Ovary (tissue), 10 donors: ENCODE measurements at places on chromosomes 6 and 20. TPM values are rescaled to one million over a fixed set of nuclear protein-coding genes. Genes with fewer than 3 reads are reported as not detected.

Gene FILIP1
- 4.7 TPM for total RNA-seq

Gene PSORS1C1
- 2.1 TPM for total RNA-seq

Gene CDH4
- total RNA-seq = 0.46 TPM

Gene TFAP2C
- 7.7 TPM for total RNA-seq

Gene OR14J1
- total RNA-seq = not detected

Gene RAB44
- total RNA-seq = 0.15 TPM

Gene NEU1
- total RNA-seq = 26.6 TPM

Gene OPN5
- not detected for total RNA-seq

Gene GNAS-AS1
- total RNA-seq = not detected

Gene C6orf58
- total RNA-seq = 0.74 TPM

- DNase-seq = no peak
- no peaks in the 10 kb centered on the region for H3K36me3 ChIP-seq
- H3K27me3 ChIP-seq = no peaks in the 10 kb centered on the region
- peaks cover 1% of the 10 kb centered on the region for H3K4me1 ChIP-seq
- peak overlapping the region; percentile 93 for H3K4me3 ChIP-seq
These were observed 1.0 kb upstream of the APMAP start for GRCh38 chr20:24993337-24994185.

DNA sequence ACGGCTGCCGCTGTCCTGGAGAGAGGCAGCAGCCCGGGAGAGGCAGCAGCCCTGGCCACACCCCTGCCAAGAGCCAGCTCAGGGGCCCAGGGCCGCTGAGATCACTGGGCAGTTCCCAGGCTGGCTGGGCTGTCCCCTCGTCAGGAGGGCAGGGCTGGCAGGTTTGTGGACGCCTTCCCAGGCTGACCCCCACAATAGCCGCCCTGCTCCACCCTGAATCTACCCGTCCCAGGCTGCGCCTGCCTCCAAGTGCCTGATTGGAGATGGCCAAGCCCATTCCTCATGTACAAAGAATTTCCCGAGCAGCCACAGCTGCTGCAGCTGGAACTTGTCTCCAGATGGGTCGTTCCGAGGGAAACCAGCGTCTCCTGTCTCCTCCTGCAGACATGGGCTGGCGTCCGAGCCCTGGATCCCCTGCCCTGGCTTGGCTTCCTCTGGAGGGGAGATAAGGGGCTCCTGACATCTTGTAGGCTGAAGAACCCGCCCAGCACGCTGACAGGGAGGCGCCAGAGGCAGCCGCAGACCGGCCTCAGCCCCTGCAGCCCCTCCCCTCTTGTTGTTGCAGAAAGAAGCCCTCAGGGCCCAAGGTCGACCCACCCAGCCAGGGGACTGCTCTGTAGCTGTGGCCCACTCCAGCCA lies 9.4 kb upstream of the GATA5 start:
- peaks cover 15% of the 10 kb centered on the region for H3K4me1 ChIP-seq
- no peak overlapping the region for H3K27ac ChIP-seq
- no peaks in the 10 kb centered on the region for H3K27me3 ChIP-seq
- H3K4me3 ChIP-seq = no peak overlapping the region
- peak; percentile 73 for DNase-seq

GRCh38 chr20:52103913-52104545 lies 87.5 kb downstream of the ZFP64 start:
- no peaks in the 10 kb centered on the region for H3K36me3 ChIP-seq
- H3K4me1 ChIP-seq = peaks cover 8% of the 10 kb centered on the region
- H3K4me3 ChIP-seq = no peak overlapping the region
- peaks cover 4% of the 10 kb centered on the region for H3K27me3 ChIP-seq

DNA sequence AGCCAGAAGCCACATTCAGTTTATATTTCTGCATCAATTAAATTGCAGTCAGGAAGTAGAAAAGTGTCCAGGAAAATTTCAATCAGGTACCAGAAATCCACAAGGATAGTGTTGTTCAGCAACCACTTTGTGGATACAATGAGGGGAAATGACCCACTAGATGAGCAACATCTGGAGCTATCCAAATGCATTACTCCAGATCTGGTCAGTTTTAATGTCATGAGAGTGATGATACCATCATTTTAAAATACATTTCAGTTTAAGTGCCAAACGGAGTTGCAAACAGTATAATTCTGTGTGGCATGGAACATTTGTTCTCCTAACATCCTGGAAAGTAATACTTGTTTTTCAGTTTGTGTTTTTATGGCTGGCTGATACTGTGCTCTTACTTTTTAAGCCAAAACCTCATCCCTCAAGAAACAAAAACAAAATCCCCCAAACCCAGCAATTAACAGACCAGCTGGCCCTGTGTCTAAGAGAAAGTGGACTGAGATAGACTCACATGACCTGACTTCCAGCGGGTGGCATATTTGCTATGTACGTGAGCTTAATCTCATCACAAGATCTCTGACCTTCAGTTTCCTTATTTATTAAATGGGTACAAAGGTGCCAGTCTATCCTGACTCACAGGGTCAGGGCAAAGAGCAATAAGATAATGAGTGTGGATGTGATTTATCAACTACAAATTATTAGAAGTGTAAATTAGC lies 58.8 kb upstream of the CNKSR3 start:
- no peak overlapping the region for H3K4me3 ChIP-seq
- H3K4me1 ChIP-seq = peaks cover 1% of the 10 kb centered on the region
- H3K27ac ChIP-seq = no peak overlapping the region
- no peaks in the 10 kb centered on the region for H3K27me3 ChIP-seq
- H3K36me3 ChIP-seq = no peaks in the 10 kb centered on the region

DNA sequence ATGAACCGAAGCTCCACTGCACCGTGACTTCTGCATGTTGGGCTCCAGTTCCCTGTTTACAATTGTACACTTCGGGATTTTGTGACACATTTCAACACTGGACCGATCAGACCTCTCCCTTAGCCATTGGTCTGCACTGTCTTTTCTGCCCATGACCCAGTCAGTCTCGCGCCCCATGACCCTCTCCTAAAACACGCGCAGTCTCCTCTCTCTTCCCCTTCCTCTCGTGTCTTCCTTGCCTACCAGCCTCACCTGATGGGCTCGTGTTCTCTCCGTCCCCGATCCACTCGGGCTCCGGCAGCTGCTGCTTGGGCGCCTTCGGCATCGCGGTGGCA lies 535 bp upstream of the ABCF1 start:
- peak overlapping the region; percentile 75 for H3K4me3 ChIP-seq
- H3K4me1 ChIP-seq = peaks cover 11% of the 10 kb centered on the region
- no peaks in the 10 kb centered on the region for H3K27me3 ChIP-seq
- H3K36me3 ChIP-seq = no peaks in the 10 kb centered on the region
- no peak for DNase-seq
- peak overlapping the region; percentile 56 for H3K27ac ChIP-seq

- peaks cover 5% of the 10 kb centered on the region for H3K4me1 ChIP-seq
- H3K4me3 ChIP-seq = no peak overlapping the region
- H3K27me3 ChIP-seq = no peaks in the 10 kb centered on the region
- no peak for DNase-seq
- no peak overlapping the region for H3K27ac ChIP-seq
These were observed 501.0 kb upstream of the MAP3K7 start for GRCh38 chr6:91087908-91088307.

- no peak for DNase-seq
- H3K4me1 ChIP-seq = no peaks in the 10 kb centered on the region
- H3K27me3 ChIP-seq = no peaks in the 10 kb centered on the region
- H3K36me3 ChIP-seq = no peaks in the 10 kb centered on the region
- H3K4me3 ChIP-seq = no peak overlapping the region
These were observed 124.8 kb downstream of the INSM1 start for GRCh38 chr20:20492521-20493332.

DNA sequence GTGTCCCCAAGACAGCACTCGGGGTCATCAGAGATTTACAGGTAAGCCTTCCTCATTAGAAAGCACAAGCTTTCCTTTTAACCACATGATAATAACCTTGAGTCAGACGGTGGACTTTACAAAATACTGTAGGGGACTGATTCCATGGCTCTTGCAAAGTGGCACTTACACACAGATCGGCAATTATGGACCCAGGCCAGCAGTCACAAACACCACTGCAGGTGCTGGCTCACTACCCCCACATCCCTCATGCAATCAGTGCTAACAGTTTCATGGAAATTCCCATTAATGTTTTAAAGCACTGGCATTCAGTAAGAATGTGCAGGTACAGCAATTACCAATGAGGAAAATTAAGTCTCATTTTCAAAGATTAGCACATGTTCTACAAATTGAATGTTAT lies 516.5 kb downstream of the PRKN start:
- H3K4me3 ChIP-seq = no peak overlapping the region
- no peaks in the 10 kb centered on the region for H3K4me1 ChIP-seq

- no peaks in the 10 kb centered on the region for H3K27me3 ChIP-seq
- no peaks in the 10 kb centered on the region for H3K36me3 ChIP-seq
- no peak for DNase-seq
- H3K4me3 ChIP-seq = no peak overlapping the region
These were observed 63.9 kb upstream of the MCHR2 start for GRCh38 chr6:100057941-100058340.

GRCh38 chr6:150514806-150515380 lies 84.8 kb upstream of the PLEKHG1 start:
- H3K27ac ChIP-seq = no peak overlapping the region
- no peaks in the 10 kb centered on the region for H3K4me1 ChIP-seq
- no peaks in the 10 kb centered on the region for H3K27me3 ChIP-seq
- no peak overlapping the region for H3K4me3 ChIP-seq

GRCh38 chr20:34016736-34017135 lies 23.0 kb downstream of the RALY start:
- H3K27ac ChIP-seq = no peak overlapping the region
- H3K36me3 ChIP-seq = no peaks in the 10 kb centered on the region
- no peaks in the 10 kb centered on the region for H3K27me3 ChIP-seq
- H3K4me3 ChIP-seq = no peak overlapping the region

DNA sequence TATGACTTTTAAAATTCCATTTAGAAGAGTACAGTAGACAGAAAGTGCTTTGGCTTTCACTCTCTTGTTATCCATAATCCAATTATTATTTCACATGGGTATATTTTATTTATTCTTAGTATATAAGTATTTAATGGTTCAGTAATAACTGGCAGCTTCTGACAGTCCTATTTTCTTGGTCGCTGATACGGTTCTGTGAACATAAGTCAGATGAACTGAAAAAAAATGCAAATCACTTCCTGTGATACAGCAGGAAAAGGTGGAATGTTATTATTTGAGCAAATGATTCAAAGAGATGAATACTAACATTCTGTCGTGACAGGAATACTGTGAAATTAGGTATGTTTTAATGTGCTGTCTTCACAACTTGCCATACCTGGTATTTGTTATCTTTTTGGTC lies 132.3 kb downstream of the ARHGAP18 start:
- H3K36me3 ChIP-seq = no peaks in the 10 kb centered on the region
- DNase-seq = no peak
- H3K27me3 ChIP-seq = no peaks in the 10 kb centered on the region
- no peak overlapping the region for H3K27ac ChIP-seq
- no peak overlapping the region for H3K4me3 ChIP-seq
- no peaks in the 10 kb centered on the region for H3K4me1 ChIP-seq

- DNase-seq = no peak
- no peaks in the 10 kb centered on the region for H3K27me3 ChIP-seq
- no peak overlapping the region for H3K4me3 ChIP-seq
These were observed 35.9 kb downstream of the EPM2A start for GRCh38 chr6:145699462-145699861.

DNA sequence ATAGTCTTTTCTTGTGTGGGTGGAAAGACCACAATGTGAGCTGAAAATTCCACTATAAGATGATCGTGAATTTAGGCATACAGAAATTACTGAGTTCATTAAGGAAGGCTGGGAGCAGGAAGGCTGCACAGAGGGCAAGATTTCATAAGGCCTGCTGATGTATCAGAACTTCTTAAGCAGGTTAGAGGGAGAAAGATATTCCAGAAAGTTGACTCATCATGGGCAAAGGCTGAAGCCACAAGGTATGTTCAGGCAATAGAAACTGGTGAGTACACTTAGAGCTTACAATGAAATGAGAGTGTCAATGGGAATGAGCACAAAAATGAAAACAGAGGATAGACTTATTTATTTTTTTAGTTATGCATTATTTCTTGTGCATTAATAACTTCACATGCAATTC lies 618.6 kb downstream of the CBLN4 start:
- H3K4me1 ChIP-seq = no peaks in the 10 kb centered on the region
- no peak overlapping the region for H3K27ac ChIP-seq
- no peaks in the 10 kb centered on the region for H3K36me3 ChIP-seq
